ENCODE measurements at places on chromosomes 3 and 15.

DNA sequence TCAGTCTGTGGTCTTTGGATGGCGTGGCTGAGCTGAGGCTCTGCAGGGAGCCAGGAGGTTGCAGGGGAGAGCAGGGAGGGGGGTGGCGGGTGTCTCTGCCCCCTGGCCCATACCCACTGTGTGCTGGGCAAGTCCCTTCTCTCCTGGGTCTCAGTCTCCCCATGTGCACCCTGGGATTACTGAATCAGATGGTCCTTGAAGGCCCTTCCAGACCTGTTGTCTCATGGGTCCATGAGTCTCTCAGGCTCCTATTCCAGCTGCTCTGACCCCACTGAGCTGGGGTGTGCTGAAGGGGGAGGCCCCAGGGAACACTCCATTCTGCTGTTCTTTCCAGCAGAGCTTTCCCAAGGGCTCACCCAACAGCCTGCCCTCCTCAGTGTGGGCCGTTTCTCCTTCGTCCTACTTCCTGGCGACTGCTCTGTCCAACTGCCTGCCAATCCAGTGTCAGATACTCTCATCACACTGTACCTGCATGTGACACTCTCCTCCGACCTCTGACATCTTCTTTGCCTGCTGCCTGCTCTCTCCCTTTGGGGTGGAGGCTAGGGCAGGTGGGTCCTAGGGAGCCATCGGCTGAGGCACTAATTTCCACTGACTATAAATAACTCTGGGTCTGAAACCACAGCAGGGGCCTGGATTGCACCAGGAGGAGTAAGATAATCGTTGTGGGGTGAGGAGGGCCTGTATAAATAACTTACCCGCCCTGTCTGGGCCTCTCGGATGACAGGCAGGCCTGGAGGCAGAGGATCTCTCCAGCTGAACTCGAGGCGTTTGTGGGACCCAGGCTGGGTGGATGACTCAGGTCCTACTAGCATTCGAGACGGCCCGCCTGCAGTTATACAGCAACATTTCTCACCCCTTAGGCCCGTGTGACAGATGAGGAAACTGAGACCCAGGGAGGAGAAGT lies 67.1 kb downstream of the ATP2B2 start:
- DNase-seq = no peak

DNA sequence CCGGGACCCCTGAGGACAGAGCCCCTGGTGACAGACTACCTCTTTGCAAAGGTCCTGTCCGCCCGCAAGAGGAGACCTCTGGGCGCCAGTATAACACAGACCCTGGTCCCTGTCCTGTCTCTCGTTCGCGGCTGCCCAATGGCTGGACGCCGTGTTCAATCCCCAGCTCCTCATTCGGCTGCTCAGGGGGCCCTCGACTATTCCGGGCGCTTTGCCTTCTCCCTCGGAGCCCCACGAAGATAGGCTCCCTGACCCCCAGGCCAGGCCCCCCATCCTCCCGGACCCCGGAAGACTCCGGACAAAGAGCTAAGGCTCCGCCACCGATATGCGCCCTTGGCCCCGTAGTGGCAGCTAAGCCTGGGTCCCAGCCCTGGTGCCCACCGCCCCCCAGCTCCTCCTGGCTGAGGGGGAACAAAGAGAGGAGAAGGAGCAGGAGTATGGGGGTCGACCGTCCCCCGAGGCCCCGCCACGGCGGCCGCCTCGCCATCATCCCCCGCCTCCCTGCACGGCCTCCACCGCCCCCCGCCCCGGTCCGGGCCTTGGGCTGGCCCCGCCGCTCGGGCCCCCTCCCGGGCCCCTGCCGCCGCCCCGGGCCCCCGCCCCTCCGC lies 437 bp downstream of the CELSR3 start:
- DNase-seq = no peak

DNA sequence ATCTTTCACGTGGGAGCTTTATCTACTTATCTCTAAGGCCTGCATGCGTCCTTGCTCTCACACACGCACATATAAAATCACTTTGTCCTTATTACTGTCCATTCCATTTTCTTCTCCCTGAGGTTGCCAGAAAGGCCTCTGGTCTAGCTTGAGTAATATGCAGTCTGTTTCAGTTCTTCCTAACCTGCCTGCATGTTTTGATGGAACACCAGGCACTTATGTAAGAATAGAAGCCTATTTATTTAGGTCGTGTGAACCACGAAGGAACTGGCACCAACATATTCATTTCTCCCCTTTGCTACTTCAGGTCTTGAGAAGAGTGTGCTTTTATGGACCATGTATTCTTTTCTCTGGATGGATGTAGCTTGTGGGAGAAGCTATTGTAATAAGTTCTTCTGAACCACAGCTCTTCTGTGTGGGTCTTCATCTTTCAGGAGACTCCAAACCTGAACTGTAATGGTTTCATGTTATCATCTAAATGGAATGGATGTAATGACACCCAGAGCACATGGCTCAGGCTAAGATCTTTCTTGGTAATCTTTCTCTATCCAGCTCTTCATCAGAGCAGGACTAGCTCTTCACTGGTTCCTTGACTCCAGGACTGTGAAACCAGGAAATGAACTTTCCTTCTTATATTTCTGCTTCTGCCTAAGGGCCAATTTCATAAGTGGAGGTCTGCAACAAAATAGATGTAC lies 53.8 kb downstream of the UBE2E2 start:
- no peak for DNase-seq

- DNase-seq = no peak
Observed at GRCh38 chr3:126573492-126574117, 14.9 kb upstream of the C3orf22 start.

- DNase-seq = no peak
Observed at GRCh38 chr3:189512039-189512438, 119.2 kb upstream of the TP63 start.

GRCh38 chr3:53187430-53187829 lies 26.4 kb downstream of the PRKCD start:
- no peak for DNase-seq

DNA sequence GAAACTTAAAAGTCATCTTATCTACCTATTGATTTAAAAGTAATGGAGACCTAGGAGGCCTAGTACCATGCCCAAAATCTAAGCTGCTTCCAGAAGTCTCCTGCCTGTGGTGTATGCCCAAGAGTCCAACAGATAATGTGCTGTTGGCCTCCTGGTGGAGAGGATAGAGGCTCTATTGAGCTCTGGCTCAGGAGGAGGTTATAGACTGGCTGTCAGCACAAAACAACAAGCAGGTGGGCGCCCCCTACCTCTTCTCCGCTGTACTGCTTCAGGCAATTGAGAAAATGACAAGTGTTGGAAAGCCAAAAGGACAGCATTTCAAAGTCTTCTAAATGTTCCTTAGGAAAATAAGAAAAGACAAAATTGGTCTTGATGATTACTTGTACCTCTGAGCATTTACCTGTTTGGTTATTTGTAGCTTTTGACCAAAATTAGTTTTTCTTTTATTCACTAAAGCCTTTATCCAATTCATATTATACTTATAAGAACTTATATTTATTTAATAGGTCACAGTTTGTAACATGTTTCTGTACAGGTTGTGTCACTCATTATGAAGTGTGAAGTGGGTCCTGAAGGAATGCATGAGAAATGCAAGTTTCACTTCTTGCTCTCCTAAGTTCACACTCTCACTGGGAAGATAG lies 17.2 kb upstream of the GNB5 start:
- no peak for DNase-seq

DNA sequence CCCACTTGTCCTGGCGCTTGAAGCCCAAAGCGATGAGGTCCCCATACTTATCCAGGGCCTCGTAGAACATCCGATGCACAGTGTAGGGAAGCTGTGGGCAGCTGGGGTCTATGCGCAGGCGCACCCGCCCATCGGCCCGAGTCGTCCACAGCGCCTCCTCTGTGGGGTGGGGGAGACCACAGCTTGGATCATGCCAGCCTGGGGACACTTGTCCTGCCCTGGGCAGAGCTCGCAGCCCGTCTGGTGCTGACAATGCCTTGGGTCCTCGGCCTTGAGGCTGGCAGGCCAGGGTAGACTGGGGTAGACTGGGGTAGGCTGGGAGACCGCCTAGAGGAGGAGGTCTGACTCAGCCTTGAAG lies 39.8 kb downstream of the ACSBG1 start:
- DNase-seq = no peak

GRCh38 chr3:179321668-179322285 lies 1.1 kb upstream of the ZNF639 start:
- DNase-seq = no peak

GRCh38 chr3:82178291-82178690 lies 416.8 kb upstream of the GBE1 start:
- no peak for DNase-seq

- DNase-seq = peak; percentile 19
Observed at GRCh38 chr15:74768771-74769342, 13.0 kb upstream of the CSK start.

- DNase-seq = no peak
Observed at GRCh38 chr3:106004137-106004681, 135.4 kb upstream of the CBLB start.

- DNase-seq = no peak
Observed at GRCh38 chr3:106629215-106629832, 747.9 kb upstream of the CCDC54 start.

DNA sequence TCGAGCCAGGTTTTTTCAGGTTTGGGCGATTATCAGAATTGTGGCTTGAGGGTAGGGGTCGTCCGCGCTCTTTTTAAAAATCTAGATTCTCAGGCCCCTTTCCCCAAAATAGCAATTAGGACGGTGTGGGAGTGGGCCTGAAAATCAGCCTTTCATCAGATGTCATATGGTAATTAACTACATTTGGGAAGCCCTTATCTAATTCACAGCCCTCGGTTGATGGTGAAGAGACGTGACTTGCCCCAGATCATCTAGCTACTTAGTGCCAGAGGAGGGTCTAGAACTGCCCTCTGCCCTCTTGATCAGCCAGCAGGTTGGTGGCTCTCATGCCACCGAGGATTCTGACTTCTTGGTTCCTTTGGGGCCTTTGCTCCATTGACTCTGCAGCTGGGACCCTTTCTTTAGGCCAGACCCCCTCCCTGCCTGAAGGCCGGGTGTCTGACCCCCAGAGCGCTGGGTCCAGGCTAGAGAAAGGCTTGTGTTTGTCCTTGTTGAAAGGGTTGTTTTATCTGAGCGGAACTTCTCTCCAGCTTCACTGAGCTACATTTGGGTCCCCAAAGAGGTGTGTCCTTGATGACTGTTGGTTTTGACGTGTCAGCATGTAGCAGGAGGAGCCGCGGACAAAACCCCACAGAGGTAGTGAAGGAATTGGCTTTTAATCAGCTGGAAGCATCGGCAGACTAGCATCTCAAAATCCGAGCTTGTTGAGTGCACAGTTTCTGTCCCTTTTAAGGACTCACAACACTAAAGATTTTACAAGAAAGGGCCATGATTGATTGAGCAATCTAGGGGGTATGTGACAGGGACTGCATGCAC lies 857 bp downstream of the AEN start:
- no peak for DNase-seq

DNA sequence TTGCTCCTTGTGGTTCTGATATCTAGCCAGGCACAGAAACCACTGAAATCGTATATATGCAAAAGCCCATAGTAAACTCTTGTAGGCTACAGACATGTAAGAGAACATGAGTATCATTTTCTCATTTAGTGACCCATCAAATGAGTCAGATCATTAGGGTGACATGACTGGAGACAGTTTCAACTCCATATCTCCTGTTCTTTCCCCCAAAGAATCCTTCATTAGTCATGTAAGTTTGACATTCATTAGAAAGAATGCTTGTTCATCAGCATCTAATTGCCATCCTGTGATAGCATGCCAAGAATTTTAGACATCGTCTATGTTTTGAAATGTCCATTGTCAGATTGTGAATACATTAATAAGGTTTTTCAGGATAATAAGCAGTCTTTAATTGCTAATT lies 264.9 kb upstream of the TPM1 start:
- DNase-seq = no peak

DNA sequence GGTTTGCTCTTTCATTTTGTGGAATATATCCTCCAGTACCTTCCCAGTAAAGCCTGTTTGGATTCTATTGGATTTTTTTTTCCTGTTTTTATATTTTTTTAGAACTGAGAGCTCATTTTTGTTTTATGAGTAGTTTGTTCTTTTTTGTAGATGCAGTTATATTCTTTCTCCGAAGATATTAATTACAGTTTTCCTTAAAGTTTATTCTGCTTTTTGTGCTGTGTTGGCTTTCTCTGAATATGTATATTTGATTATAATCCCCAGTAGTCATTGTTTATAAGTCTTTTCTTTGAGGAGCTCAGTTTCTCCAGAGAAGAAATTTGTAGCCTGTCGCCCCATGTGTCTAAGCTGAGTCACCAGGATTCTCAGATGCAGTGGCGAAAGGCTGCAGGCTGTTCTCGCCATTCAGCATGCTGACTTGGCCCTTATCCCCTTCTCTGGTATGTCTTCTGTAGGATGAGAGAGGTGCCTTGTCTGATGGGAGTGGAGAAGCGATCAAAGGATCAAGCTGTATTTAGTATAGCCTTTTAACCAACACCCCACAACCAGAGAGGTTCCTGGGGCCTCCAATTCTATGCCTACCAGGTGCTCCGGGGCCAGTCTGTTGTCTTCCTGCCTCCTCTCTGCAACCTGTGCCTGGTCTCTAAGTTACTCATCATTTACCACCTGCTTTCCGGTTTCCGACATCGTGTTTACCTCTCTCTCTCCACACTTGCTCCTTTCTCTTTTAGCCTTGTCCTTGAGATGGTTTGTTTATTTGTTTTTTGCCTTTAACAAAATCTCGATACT lies 31.7 kb upstream of the MFSD1 start:
- DNase-seq = no peak

DNA sequence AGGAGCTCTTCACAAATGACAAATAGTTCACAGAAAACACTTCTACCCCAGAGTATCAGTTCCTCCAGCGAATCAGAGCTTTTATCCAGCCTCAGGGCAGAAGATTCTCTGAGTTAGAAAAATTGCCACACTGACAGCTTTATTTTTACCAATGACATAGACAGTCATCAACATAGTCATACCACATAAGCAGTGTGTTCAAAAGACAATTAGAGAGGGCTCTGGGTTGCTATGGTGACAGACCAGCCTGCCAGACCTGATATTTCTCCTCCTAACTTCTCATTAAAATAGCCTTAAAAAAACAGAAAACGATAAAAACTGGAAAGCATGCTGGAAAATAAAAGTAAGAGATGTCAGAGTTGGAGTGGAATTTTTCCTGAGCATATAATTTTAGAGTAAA lies 45.9 kb upstream of the COL6A5 start:
- DNase-seq = no peak

- no peak for DNase-seq
Observed at GRCh38 chr3:170709046-170709445, 123.2 kb upstream of the SLC7A14 start.

DNA sequence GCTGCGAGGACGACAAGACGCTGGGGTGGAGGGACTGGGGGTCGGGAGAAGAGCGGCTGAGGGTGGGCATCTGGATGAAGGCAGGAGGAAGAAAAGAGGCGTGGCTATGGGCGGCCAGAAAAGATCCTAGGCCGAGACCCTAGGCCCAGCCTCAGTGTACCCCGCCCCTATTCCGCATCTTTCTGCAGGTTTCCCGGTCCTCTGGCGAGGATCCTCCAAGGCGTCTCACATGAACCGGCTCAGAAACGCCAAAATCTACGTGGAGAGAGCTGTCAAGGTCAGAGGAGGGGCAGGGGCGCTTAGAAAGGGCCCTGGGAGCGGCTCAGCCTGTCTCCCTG lies 340 bp downstream of the TTLL3 start:
- no peak for DNase-seq

- no peak for DNase-seq
Observed at GRCh38 chr15:64232400-64232799, 69.6 kb upstream of the PPIB start.

- DNase-seq = no peak
Observed at GRCh38 chr15:35007397-35007796, 19.3 kb upstream of the ZNF770 start.

All from anterior cingulate cortex (tissue), 58 donors.